H9 (cell line): ENCODE measurements at places on chromosomes 4 and X.
A peak's percentile ranks its signal among the peaks of the same experiment; 100 is the strongest.

DNA sequence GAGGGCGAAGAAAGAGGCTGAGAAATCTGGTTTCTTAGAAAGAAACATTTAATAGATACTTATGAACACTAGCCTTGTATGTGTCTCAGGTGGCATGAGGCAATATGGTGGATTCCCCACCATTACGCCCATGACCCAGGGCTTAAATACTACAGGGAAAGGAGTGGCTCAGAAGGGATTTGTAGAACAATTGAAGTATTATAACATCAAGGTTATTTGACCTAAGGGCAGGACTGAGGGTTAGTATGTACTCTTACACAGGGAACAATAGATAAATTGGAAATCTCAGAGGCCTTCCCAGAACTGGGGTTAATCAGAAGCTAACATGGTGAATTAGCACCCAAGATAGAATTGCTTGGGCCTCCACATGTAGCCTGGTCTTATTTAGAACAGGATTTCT lies 11.0 kb upstream of the USP46 start:
- DNase-seq, result no peak

DNA sequence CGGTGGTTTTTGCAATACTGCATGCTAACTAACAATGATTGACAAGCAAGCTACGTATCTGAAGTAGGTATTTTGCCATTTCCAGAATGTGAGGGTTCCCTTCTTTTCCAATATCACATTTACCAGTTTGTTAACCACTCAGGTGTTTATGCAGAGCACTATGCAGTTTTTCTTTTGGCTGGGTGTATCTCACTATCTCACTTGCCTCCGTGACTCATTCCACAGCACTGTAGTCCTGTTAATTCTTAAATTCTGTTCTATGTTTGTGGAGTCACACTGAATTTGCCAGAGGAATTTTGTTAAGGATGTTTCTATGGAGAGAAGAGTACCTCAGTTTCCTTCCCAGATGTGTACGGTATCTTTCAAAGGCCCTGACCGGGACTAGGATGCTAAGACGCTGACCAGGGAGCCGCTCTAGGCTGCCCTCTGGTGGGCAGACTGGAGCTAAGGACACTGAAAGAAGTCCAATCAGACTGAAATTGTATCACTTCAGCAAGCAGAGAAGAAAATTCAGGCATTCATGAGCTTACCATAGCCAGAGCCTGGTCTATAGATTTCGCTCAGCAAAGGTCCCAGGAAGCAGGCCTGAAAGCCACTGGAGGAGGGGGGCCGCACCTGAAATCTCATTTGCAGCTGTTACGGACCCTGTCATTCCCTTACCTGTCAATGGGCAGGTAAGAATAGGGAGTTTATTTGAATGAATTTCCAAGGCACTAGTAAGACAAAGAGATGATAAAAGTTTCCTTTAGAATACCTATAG lies 388.4 kb upstream of the SPOCK3 start:
- DNase-seq, result peak; percentile 66

GRCh38 chrX:44843753-44844152 lies at the start of gene DUSP21:
DUSP21 (plus strand) TSS chrX:44844021; CDS start chrX:44844133, 112 bp downstream.
- DNase-seq, result no peak

DNA sequence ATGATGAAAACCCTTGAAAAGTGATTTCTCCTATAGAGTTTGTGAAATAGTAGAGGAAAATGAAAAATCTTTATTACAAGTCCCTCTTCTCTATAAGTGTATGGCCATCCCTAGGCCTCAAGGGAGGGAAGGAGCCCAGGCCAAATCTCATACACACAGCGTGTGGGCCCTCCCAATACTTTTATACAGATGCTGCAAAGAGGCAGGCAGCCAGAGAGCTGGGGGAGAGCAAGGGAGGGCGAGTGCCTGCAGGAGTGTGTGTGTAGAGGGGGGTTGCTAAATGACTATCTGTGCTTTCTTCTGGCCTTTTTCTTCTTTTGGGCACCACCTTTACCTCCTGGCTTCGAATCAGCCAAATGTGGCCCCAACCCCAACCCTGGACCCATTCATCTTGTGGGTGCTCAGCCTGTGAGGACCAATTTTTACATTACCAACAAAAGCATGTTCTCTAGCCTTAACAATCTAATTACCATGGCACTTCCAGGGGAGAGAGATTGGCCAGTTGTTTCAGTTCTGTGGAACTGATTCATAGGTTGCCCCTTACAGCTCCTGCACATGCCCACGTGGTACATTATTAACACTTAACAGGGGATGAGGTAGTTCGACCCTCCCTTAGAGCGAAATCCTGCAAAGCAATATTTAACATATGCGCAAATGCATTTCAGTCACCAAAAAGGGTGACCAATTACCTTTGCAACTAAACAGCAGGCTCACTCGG lies 2.0 kb downstream of the GPC3 start:
- no peak for DNase-seq

DNA sequence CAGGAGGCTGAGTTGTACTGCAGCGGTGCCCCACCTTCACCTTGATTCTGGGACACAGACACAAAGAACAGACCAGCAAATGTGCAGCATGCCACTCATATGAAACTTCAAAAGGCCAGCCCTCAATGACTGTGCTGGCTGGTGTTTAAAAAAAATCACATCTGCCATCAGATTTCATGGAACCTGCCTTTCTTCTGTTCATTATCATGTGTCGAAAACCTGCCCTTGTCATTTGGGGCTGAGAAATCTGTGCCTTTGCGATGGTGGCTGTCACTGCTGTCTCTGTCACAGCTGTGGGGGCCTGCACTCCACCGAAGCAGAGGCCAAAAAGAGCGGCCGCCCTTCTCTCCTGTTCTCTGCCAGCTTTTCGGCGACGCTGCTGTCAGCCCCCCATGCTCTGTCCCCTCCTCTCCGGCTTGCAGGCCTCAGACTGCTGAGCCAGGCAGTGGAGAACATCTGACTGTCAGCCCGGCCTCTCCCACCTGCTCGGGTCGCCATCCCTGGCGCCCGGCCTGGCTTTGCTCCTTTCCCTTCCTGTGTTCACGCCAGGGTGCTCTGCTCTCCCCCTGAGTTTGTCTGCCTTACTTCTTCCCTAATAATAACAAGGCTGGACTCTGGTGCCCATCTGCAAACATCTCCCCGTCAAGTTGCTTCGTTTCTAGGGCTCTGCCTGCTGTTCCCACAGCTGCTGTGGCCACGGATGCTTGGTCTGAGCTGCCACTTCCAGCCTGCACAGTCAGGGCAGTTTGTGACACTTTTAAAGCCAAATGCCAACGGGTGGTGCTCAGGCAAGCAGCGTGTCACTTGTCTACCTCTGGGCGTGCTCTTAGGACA lies 355.2 kb downstream of the UNC5C start:
- DNase-seq, result no peak

GRCh38 chr4:141999446-142000143 lies 363.2 kb downstream of the IL15 start:
- no peak for DNase-seq

DNA sequence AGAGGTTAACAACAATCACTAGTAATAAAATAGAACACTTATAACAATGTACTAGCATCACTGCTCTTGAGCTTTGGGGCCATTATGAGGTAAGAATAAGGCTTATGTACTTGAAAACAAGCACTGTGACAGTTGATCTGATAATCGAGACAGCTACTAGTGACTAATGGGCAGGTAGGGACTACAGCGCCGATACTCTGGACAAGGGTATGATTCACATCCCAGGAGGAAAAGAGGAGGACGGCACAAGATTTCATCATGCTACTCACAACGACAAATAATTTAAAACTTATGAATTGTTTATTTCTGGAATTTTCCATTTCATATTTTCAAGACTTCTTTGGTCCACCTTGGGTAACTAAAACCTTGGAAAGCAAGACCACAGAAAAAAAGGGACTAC lies 62.3 kb downstream of the FAM184B start:
- no peak for DNase-seq

- DNase-seq, result no peak
Observed at GRCh38 chr4:161629694-161630441, 533.9 kb downstream of the FSTL5 start.

DNA sequence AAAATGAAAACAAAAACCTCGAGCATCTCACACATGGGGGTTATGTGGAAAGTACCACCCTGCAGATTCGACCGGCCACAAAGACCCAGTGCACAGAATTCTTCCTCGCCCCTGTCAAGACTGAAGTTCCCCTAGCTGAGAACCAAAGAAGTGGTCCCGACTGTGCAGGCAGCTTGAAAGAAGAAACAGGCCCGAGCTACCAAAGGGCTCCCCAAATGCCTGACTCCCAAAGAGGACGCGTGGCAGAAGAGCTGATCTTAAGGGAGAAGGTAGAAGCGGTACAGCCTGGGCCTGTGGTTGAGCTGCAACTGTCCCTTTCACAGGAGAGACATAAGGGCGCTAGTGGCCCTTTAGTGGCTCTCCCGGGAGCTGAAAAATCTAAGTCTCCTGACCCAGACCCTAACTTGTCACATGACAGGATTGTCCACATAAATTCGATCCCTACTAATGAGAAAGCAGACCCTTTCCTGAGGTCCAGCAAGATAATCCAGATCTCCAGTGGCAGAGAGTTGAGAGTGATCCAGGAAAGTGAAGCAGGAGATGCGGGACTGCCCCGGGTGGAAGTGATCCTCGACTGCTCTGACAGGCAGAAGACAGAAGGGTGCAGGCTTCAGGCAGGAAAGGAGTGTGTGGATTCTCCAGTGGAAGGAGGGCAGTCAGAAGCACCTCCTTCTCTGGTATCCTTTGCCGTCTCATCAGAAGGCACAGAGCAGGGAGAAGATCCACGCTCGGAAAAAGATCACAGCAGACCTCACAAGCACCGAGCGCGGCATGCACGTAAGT lies 108.8 kb upstream of the MYOZ2 start:
- peak; percentile 38 for DNase-seq

- DNase-seq, result no peak
Observed at GRCh38 chr4:66736606-66737005, 808.7 kb downstream of the CENPC start.
